ENCODE measurements at places on chromosomes 7 and 10.

- no peak for DNase-seq
Measured at GRCh38 chr7:35784332-35784731, 16.5 kb upstream of the SEPTIN7 start.

DNA sequence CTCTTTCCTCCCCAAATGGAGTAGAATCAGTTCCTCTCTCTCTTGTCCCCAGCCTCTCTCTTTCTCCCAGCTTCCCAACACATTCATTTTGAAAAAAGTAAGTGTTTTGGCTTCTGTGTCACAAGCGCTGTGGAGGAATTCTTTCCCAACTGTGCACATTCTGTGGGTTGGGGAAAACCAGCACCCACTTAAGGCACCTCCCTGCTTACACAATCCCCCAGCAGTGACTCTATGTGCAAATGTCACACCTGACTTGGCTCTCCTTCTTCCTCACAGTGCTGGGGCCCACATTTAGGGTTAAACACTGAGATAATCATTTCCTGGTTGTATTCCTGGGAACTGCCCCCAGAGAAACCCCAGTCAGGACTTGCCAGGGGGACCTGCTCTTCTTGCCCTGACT is 358.1 kb upstream of the ZNF32 start:
- DNase-seq, result no peak

GRCh38 chr10:124477614-124478363 is 16.2 kb downstream of the LHPP start:
- no peak for DNase-seq

DNA sequence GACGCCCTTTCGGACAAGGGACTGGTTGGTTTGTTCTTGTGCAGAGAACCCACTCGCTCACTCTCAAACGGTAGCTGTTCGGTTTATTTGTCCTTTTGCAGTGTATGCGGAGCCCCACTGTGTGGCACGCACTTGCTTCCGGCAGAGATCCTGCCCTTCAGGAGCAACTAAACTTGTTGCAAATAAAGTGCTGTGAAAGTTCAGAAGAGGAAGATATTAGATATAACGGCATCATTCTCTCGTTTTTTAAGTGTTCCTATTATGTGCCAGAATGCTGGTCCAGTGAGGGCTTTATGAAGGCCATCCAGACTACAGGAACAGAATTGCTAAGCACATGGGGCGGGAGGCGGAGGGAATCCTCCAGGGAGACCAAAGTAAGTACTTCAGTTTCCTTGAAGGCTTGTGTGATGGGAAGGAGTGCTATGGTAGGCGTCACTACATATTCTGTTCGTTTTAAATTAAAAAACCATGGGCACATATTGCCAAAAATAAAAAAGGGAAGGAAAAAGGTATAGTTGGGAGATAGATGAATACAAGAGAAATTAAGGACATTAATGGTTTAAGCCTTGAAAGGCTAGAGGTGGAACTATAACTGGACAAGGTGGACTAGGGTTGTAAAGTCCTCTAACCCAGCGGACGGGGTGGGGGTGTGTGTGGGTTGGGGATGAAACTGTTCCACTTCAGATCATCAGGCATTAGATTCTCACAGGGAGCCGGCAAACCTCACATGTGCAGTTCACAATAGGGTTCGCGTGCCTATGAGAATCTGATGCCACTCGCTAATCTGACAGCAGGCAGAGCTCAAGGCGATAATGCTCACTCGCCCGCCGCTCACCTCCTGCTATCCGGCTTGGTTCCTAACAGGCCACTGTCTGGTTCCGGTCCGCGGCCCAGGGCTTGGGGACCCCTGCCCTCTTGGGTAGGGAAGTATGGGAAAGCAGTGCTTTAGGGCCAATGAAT is 704 bp upstream of the ERLIN1 start:
- peak; percentile 0 for DNase-seq

Data from stimulated activated CD8-positive, alpha-beta memory T cell treated with anti-CD3 and anti-CD28 coated beads, Interleukin-4, amount 100 ng/mL, for 24 hours (primary cell).